Activated B cell treated with CpG ODN at 0.5 μM for 24 hours (primary cell): ENCODE measurements at places on chromosomes 6 and 20. TPM values are rescaled to one million over a fixed set of nuclear protein-coding genes. Genes with fewer than 3 reads are reported as not detected.

DNA sequence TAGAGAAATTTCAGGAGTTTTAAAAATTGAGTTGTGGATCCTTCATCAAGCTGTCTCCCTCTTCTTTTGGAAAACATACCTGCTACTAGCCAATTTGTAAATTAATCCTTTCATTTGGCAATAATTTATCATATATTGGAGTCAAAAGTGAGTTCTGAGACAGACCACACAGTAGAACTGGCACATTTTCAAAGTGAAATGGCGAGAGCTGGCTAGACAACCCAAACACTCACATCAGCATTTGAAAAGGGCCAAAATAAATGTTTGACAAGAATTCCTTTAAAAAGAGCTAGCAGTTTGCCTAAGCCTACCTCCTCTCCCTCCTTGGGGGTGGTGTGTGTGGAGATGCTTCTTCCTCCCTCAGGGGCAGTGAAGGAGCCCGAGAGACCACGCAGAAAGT is 47.9 kb upstream of the KCNK16 start:
- no peak overlapping the region for H3K4me3 ChIP-seq
- DNase-seq = no peak
- H3K4me1 ChIP-seq = no peaks in the 10 kb centered on the region
- no peak overlapping the region for H3K27ac ChIP-seq
- H3K27me3 ChIP-seq = peaks cover 6% of the 10 kb centered on the region

Gene PIGU
- 14.7 and 15.3 TPM in 2 replicates for total RNA-seq

GRCh38 chr6:41672816-41673703 is 34.8 kb downstream of the MDFI start:
- DNase-seq = no peak
- no peaks in the 10 kb centered on the region for H3K36me3 ChIP-seq
- H3K4me1 ChIP-seq = peaks cover 2% of the 10 kb centered on the region
- peaks cover 21% of the 10 kb centered on the region for H3K27me3 ChIP-seq
- H3K4me3 ChIP-seq = no peak overlapping the region

DNA sequence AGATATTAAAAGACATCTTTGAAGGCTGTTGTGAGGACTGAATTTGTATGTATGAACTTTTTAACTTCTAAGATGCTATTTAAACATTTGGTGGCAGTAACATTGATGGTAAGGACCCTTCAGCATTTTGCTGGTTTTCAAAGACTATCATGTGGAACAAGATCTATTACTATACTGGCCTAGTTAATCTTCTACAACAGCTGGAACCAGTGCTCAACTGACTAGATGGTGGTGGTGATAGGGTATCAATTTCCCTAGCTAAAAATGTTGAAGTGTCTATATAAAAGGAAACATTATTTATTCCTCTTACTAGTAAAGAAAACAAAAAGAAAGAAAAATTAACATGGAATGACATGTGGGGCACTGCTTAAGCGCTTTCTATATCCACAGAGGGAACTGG is 195.7 kb downstream of the TASP1 start:
- no peak overlapping the region for H3K4me3 ChIP-seq
- H3K27ac ChIP-seq = no peak overlapping the region
- no peaks in the 10 kb centered on the region for H3K27me3 ChIP-seq

GRCh38 chr6:139919107-139920026 is 544.9 kb upstream of the CITED2 start:
- peak overlapping the region; percentile 56 for H3K4me3 ChIP-seq
- no peaks in the 10 kb centered on the region for H3K36me3 ChIP-seq
- H3K4me1 ChIP-seq = peaks cover 20% of the 10 kb centered on the region
- no peaks in the 10 kb centered on the region for H3K27me3 ChIP-seq
- no peak for DNase-seq
- peak overlapping the region; percentile 61 for H3K27ac ChIP-seq

Gene UST
- total RNA-seq = 14.3 and 18.1 TPM in 2 replicates

- no peak overlapping the region for H3K4me3 ChIP-seq
- H3K27ac ChIP-seq = no peak overlapping the region
- H3K36me3 ChIP-seq = peaks cover 9% of the 10 kb centered on the region
- H3K4me1 ChIP-seq = peaks cover 7% of the 10 kb centered on the region
- no peaks in the 10 kb centered on the region for H3K27me3 ChIP-seq
- DNase-seq = no peak
These were observed 3.8 kb downstream of the EFHC1 start for GRCh38 chr6:52423971-52424381.
